Large intestine (tissue), 12 donors: ENCODE measurements at places on chromosomes 11 and 22.

DNA sequence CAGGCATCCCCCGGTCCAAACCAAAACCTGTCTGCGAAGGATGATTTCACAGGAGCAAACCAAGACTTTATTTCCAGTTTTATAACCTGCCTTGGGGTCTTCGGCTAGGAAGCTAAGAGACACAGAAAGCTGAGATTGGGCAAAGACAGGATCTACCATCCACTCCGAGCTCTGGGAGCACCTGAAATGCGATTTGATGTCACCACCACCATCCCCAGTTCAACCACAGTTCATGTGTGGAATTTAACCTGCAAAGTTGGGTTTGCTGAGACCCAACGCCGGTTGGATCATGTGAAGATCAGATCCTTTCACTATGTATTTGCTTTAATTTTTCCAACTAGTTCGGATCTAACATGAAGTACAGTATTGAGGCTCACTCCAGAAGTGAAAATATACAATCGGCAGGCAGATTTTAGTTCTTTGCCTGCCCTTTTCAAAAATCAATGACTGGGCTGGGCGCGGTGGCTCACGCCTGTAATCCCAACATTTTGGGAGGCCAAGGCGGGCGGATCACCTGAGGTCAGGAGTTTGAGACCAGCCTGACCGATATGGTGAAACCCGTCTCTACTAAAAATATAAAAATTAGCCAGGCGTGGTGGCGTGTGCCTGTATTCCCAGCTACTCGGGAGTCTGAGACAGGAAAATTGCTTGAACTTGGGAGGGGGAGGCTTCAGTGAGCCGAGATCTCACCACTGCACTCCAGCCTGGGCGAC, 1.4 kb upstream of the C11orf24 start:
- no peak for DNase-seq

- no peak for DNase-seq
Observed at GRCh38 chr11:111792955-111793500, 26.8 kb upstream of the PPP2R1B start.

GRCh38 chr11:75867778-75868374, 52.9 kb downstream of the UVRAG start:
- peak; percentile 37 for DNase-seq

GRCh38 chr22:46739094-46739870, 1.2 kb upstream of the CERK start:
- DNase-seq, result peak; percentile 80

- peak; percentile 26 for DNase-seq
Observed at GRCh38 chr22:23565305-23565914, 14.7 kb downstream of the IGLL1 start.

GRCh38 chr11:69914286-69915150, 95.3 kb upstream of the FGF3 start:
- no peak for DNase-seq

DNA sequence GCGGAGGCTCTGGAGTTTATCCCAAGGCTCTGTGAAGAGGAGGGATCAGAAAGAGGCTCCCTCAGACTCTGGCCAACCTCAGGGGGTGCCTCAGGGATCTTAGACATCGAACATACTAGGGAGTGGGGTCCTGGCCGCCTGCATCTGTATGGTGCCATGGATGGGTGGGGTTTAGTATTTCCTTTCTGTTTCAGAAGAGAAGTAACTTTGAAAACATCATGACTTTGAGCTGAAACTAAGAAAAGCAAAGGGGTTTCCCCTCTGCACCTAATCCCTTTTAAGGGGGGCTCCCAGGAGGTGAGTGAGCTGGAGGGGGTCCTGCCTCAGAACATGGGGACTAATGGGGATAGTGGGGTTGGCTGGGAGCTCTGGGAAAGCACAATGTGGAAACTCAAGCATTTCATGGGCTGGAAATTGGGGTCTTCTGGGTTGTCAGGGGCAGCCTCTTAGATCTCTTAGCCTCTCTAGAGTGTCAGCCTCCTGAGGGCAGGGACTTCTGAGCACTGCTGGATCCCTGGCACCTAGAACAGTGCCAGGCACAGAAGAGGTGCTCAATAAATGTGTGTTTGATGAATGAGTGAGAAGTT, 11.8 kb upstream of the SSTR3 start:
- no peak for DNase-seq

DNA sequence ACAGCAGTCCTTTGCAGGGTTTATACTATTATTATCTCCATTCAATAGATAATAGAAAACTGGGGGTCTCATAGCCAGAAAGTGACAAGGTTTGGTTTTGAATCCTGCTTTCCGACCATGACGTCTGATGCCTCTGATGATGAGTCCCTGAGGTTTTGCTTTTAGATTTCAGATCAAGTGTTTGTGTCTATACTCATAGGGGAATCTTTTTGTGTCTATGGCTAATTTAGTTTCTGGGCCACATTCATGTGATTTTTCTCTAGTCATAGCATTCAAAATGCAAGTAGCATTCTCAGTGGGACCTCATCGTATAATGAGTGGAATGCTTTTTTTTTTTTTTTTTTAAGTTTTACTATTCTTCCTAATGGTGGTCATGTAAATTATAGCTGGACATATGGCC, 72.9 kb downstream of the TNRC6B start:
- no peak for DNase-seq

DNA sequence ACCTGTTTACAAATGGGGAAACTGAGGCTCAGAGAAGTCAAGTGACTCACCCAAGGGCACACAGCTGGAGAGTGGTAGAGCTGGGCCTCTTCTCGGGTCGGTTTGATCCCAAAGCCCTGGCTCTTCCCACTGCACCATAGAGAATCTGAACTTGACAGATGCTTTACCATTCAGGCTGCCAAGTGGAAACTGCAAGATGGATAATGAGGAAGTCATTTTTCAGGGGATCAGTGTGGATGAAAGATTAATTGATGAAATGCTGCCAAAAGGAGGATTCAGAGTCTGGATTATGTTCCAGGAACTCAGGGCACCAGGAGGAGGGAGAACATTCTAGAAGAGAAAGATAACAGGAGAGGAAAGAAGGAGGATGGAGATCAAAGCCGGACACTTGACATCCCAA, 185.9 kb upstream of the ZBED5 start:
- DNase-seq, result no peak

GRCh38 chr11:111797145-111797581, 31.0 kb upstream of the PPP2R1B start:
- peak; percentile 28 for DNase-seq
